Fibroblast of lung (primary cell): ENCODE measurements at places on chromosomes 1 and 21. TPM values are rescaled to one million over a fixed set of nuclear protein-coding genes. Genes with fewer than 3 reads are reported as not detected.

- DNase-seq = peak; percentile 84
- H3K27me3 ChIP-seq = no peaks in the 10 kb centered on the region
- H3K27ac ChIP-seq = peak overlapping the region; percentile 90
Observed at GRCh38 chr1:58781541-58782177, 2.2 kb downstream of the JUN start.

- H3K36me3 ChIP-seq = no peaks in the 10 kb centered on the region
- no peak overlapping the region for H3K27ac ChIP-seq
- no peaks in the 10 kb centered on the region for H3K4me1 ChIP-seq
- no peak for DNase-seq
- H3K4me3 ChIP-seq = no peak overlapping the region
Observed at GRCh38 chr1:67208217-67208616, 42.0 kb downstream of the IL23R start.

DIRAS3 gene
- polyA plus RNA-seq = 2.9 and 6.5 TPM in 2 replicates

BRDT gene
- polyA plus RNA-seq = not detected in 2 replicates
